ENCODE measurements at places on chromosomes 3 and 15.

- no peak for DNase-seq
Measured at GRCh38 chr15:57914350-57915055, 151.0 kb downstream of the ALDH1A2 start.

DNA sequence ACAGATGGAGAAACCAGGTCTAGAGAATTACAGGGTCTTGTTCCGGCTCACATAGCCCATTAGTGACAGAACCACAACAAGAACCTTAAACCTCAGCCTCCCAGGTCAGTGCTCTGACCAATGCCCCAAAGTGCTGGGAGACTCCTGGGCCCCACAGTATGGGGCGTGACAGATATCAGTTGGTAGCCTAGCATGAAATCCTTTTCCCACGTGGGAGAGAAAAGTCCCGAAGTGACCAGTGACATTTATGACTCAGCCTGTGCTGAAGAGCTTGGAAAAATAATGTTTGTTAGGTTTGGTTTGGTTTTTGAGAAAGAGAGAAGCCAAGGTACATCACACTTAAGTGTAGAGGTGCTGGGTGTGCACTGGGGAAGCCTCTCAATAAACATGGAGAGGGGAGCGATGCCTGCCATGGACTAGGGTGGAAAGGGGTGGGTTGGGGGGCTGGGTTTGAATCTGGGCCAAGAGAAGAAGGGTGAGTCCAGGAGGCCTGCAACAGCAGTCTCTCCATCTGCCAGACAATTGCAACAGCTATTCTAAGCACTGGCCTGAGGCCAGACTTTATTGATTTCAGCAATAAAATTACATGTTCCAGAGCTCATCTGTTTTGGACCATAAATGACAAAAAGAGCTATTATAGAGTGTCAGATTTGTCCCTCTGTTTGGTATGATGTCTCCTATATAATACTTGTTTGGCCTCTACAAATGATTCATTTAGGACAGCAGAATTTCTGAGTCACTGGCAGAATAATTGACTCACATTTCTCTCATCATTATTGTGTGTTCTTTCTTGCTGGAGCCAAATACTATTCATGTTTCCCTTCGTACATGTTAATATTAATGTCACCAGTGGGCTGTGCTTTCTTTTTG, 43.4 kb downstream of the C2CD4A start:
- DNase-seq: no peak

DNA sequence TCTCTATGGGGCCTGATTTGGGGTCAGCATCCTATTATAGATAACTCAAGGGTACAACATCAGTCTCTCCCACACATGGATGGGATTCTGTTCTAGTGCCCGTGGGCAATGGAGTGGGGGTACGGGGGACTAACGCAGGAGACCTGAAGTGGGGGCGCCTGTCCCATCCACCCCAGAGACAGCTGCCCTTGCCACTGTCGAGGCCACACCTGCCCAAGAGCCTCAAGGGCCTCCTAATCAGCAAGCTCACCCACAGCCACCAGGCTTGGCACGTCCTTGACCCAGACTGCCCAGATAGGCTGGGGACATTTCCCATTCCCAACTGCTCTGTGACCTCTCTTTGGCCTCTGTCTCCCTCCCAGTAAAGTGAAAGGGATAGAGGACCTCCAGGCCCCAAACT, 8.5 kb upstream of the ISLR2 start:
- DNase-seq: no peak

DNA sequence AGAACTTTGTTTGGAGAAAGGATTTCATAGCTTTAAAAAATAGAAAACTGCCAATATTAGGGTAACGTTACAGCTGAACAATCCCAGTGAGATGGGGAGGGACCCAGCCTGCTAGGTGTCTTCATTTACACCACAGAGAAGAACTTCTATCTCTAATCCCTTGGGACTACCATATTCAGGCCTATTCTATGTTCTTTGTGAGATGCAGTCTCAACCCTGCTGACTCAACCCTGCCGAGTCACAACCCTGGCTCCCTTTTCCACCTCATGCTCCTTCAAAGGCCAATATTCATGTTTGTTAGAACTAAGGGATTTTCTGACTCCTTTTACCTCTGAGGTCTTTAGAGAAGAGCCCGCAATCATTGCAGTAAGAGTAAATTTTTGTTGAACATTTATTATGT, 350.5 kb downstream of the EPHB1 start:
- DNase-seq: no peak

- DNase-seq: no peak
Measured at GRCh38 chr3:11580645-11581044, 63.1 kb downstream of the VGLL4 start.

GRCh38 chr3:152184971-152185686, 83.6 kb upstream of the MBNL1 start:
- DNase-seq: no peak

GRCh38 chr3:44114142-44114541, 127.5 kb upstream of the TOPAZ1 start:
- peak; percentile 66 for DNase-seq
